ENCODE measurements at places on chromosomes 12 and 14.

DNA sequence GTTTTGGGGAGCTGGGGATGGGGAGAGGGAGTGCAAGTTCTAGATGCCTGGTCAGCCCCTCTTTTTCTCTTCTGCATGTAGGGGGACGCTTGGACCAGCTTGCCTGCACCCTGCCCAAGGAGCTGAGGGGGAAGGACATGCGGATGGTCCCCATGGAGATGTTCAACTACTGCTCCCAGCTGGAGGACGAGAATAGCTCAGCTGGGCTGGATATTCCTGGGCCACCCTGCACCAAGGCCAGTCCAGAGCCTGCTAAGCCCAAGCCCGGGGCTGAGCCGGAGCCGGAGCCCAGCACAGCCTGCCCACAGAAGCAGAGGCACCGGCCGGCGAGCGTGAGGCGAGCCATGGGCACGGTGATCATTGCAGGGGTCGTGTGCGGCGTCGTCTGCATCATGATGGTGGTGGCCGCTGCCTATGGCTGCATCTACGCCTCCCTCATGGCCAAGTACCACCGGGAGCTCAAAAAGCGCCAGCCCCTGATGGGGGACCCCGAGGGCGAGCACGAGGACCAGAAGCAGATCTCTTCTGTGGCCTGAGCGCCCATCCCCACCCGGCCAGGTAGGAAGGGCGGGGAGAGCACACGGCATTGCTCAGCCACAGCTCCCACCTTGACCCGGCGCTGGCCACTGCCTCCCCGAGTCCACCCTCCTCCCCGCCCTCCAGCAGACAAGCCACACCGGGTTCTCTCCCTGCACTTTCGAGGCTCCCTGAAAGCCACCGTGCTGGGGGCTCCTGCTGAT lies 14.0 kb downstream of the LRTM2 start:
- H3K36me3 ChIP-seq, result no peaks in the 10 kb centered on the region
- no peak for DNase-seq
- no peak overlapping the region for H3K4me3 ChIP-seq
- peaks cover under 1% of the 10 kb centered on the region for H3K4me1 ChIP-seq
- no peak overlapping the region for H3K27ac ChIP-seq

DNA sequence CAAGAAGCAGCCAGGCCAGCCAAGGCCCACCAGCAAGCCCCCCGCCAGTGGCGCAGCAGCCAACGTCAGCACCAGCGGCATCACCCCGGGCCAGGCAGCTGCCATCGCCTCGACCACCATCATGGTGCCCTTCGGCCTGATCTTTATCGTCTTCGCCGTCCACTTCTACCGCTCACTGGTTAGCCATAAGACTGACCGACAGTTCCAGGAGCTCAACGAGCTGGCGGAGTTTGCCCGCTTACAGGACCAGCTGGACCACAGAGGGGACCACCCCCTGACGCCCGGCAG lies 15.0 kb downstream of the ORAI1 start:
- no peak overlapping the region for H3K27ac ChIP-seq
- peaks cover 12% of the 10 kb centered on the region for H3K36me3 ChIP-seq
- no peak for DNase-seq
- H3K27me3 ChIP-seq, result no peaks in the 10 kb centered on the region

- no peaks in the 10 kb centered on the region for H3K36me3 ChIP-seq
- DNase-seq, result peak; percentile 26
- H3K27ac ChIP-seq, result no peak overlapping the region
Measured at GRCh38 chr14:91911474-91912032, 35.9 kb downstream of the FBLN5 start.

- no peak for DNase-seq
- H3K27ac ChIP-seq, result no peak overlapping the region
- H3K4me3 ChIP-seq, result no peak overlapping the region
- no peaks in the 10 kb centered on the region for H3K36me3 ChIP-seq
- H3K27me3 ChIP-seq, result no peaks in the 10 kb centered on the region
Measured at GRCh38 chr12:20616093-20616492, 79.0 kb upstream of the SLCO1C1 start.

DNA sequence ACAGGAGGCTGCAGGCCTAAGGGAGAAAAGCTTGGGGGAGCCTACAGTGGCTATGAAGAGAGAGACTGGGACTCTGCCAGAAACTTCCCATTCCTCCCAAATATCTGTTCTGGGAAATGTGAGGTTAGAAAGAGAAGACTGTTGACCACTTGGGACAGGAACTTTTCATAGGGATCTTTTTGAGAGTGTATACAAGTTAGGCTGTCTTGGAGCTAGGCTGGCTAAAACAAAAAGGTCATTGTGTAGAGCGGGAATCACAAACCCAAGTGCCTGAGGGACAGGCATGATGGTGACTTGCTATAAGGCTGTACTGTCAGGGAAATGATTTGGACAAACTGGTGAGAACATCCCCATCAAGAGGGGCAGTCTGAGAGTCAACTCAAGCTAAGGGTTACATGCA lies 175.1 kb downstream of the GRIP1 start:
- H3K4me3 ChIP-seq, result no peak overlapping the region
- no peak for DNase-seq
- H3K36me3 ChIP-seq, result no peaks in the 10 kb centered on the region
- no peaks in the 10 kb centered on the region for H3K4me1 ChIP-seq
- H3K27ac ChIP-seq, result no peak overlapping the region

GRCh38 chr14:98564006-98564405 lies 708.0 kb downstream of the BCL11B start:
- no peaks in the 10 kb centered on the region for H3K36me3 ChIP-seq
- no peaks in the 10 kb centered on the region for H3K27me3 ChIP-seq
- no peak overlapping the region for H3K4me3 ChIP-seq
- no peaks in the 10 kb centered on the region for H3K4me1 ChIP-seq
- DNase-seq, result no peak

GRCh38 chr12:18887368-18887767 lies 149.4 kb downstream of the CAPZA3 start:
- H3K27ac ChIP-seq, result no peak overlapping the region
- H3K27me3 ChIP-seq, result no peaks in the 10 kb centered on the region
- no peak overlapping the region for H3K4me3 ChIP-seq
- H3K36me3 ChIP-seq, result no peaks in the 10 kb centered on the region

- H3K36me3 ChIP-seq, result no peaks in the 10 kb centered on the region
- peaks cover 90% of the 10 kb centered on the region for H3K4me1 ChIP-seq
- H3K27ac ChIP-seq, result peak overlapping the region; percentile 77
- no peak for DNase-seq
- no peak overlapping the region for H3K4me3 ChIP-seq
Measured at GRCh38 chr14:93106541-93107156, 9.1 kb downstream of the ITPK1 start.

- no peak for DNase-seq
- H3K4me1 ChIP-seq, result no peaks in the 10 kb centered on the region
- no peaks in the 10 kb centered on the region for H3K27me3 ChIP-seq
- no peak overlapping the region for H3K4me3 ChIP-seq
- no peak overlapping the region for H3K27ac ChIP-seq
Measured at GRCh38 chr12:83083616-83084015, 396.9 kb downstream of the TMTC2 start.

DNA sequence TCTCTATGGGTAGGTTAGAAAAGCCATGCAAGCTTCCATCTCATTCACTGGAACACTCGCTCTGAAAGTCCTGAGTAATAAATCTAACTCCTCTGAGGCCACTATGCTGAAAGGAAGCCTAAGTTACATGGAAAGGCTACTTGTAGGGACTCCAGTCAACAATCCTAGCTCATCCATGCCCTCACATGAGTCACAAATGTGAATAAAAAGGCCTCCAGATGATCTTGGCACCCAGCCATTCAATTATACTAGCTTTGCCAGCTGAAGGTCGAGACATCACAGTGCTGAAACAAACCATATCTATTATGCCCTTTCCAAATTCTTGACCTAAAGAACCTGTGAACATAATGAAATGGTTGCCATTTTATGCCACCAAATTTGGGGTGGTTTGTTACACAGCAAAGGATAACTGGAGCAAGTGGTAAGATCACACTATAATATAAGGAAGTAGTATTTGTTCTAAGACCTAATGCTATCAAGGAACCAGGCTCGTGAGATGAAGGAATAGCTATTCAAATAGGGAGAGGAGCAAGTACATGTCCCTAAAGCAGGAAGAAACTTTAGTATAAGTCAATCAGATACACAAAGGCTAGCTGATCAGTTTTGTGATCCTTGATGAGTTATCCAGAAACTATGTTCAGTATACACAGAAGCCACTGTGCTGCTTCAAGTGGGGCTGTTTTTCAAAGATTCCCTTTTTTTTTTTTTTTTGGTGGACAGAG lies 142.1 kb downstream of the MED13L start:
- DNase-seq, result no peak
- H3K4me3 ChIP-seq, result no peak overlapping the region
- H3K27me3 ChIP-seq, result no peaks in the 10 kb centered on the region
- peak overlapping the region; percentile 55 for H3K27ac ChIP-seq
- H3K4me1 ChIP-seq, result peaks cover 33% of the 10 kb centered on the region

DNA sequence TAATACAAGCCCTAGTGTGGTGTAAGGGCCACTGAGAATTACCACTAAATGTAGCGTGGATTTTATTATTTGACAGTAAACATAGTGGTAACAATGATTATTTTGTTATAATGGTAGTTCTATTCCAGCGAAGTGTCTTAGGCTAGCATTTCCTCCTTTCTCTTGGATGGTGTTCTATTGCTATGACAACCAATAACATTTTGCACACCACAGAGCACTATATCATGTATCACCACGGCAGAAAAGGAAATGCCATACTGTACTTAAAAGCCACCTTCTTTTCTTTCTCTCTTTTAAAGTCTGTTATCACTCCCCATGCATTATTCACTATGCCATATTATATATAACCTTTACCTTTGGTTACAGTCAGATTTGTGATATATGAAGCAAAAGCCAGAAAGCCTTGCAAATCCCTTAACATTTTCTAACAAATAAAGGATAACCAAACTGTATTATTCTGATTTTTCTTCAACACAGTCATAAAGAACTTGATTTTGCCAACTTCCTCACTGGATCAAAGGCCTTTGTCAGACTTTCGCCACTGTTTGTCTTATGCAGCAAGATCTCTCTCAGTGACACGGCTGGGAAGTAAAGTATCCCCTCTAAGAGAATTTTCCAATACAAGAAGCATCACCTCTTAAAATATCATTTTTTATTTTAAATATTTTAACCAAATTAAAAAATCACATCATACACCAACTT lies 195.8 kb downstream of the FOXN3 start:
- peaks cover 55% of the 10 kb centered on the region for H3K36me3 ChIP-seq
- no peak overlapping the region for H3K27ac ChIP-seq
- no peaks in the 10 kb centered on the region for H3K27me3 ChIP-seq
- peak; percentile 40 for DNase-seq
- H3K4me1 ChIP-seq, result peaks cover 2% of the 10 kb centered on the region

DNA sequence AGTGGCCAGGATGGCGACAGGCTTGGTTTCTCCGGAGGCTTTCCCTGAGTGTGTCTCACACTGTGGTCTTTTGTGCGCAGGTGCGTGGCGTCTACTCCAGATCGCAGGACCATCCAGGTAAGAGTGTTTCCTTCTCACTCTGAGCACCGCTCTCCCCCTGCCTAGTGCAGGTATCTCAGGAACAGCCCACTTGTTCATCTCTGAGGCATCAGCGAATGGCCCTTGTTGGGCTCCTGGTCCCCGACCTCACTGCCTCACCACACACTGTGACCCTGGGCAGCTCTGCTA lies 781 bp downstream of the ADGRD1 start:
- H3K4me3 ChIP-seq, result peak overlapping the region; percentile 47
- H3K36me3 ChIP-seq, result no peaks in the 10 kb centered on the region

GRCh38 chr12:4202487-4202886 lies 71.1 kb upstream of the CCND2 start:
- H3K36me3 ChIP-seq, result no peaks in the 10 kb centered on the region
- no peak overlapping the region for H3K27ac ChIP-seq
- H3K4me1 ChIP-seq, result peaks cover 41% of the 10 kb centered on the region

DNA sequence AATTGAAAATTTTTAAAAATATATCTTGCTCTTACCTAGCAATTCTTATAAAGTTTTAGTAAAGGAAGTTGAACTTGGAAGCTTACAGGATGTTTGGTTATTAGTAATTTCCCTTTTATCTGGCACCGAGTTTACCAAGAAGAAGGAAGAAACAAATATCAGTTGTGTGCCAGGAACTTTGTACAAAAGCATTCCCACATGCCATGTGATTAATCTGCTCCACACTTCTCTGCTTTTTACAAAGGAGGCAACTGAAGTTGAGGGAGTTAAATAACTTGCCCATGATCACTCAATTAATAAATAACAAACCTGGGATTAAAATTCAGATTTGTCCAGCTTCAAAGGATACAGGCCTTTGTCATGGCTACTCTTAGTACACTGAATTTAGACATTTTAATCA lies 122.5 kb upstream of the BCAT1 start:
- no peak for DNase-seq
- peaks cover 49% of the 10 kb centered on the region for H3K4me1 ChIP-seq
- no peaks in the 10 kb centered on the region for H3K27me3 ChIP-seq
- peaks cover 40% of the 10 kb centered on the region for H3K36me3 ChIP-seq
- H3K27ac ChIP-seq, result no peak overlapping the region

- no peak overlapping the region for H3K4me3 ChIP-seq
- H3K27ac ChIP-seq, result no peak overlapping the region
- no peak for DNase-seq
- no peaks in the 10 kb centered on the region for H3K36me3 ChIP-seq
- no peaks in the 10 kb centered on the region for H3K4me1 ChIP-seq
- H3K27me3 ChIP-seq, result no peaks in the 10 kb centered on the region
Measured at GRCh38 chr14:93984070-93984469, 7.7 kb upstream of the ASB2 start.

DNA sequence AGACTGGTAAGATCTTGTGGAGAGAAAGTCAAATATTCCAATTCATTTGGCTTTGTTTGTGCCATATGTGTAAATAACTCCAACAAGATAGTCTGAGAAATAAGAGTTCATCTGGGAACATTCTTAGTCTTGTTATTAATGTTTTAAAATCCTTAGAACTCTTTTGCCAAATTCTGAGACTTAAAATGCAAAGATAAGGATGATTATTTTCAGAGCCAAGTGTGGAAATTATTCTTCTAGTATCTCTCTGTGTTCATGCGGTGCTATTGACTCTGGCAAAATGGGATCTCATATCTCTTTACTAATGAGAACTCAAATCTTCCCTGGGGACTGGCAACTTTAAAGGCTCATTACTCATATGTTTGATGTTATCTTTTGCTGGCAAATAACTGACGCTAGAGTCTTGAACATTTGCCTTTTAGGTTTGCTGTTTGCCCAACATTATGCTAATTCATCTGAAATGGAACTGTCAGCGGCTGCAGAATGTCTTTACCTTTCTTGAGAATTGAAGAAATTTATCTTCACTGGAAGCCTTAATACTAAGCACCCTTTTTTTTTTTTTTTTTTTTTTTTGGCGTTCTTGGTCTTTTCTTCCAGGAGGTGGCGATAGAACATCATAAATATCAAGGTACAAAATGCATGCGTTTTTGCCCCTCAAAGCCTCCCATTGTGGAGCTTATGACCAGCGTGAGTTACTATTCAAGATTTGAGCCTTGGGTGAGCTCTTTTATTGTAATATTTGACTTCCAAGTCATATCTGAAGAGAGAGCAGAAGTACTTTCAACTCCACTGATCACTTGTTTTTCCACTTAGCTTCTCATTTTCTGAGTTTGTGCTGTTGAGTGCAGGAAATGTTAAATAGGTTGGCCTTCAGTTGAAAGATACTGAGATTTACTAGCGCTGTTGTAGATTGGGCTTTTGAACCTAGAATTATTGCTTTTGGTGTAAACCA lies 86.5 kb downstream of the CAND1 start:
- H3K27me3 ChIP-seq, result peaks cover 2% of the 10 kb centered on the region
- H3K4me3 ChIP-seq, result no peak overlapping the region
- H3K36me3 ChIP-seq, result no peaks in the 10 kb centered on the region
- no peak overlapping the region for H3K27ac ChIP-seq
- DNase-seq, result peak; percentile 4
